ENCODE measurements at places on chromosomes 4 and X.

- no peaks in the 10 kb centered on the region for H3K36me3 ChIP-seq
Observed at GRCh38 chrX:793216-793770, 162.7 kb downstream of the SHOX start.

GRCh38 chrX:66015152-66015831 lies 24.6 kb downstream of the VSIG4 start:
- no peaks in the 10 kb centered on the region for H3K27me3 ChIP-seq
- H3K36me3 ChIP-seq = no peaks in the 10 kb centered on the region
- no peak overlapping the region for H3K4me3 ChIP-seq
- peak; percentile 54 for DNase-seq
- H3K4me1 ChIP-seq = no peaks in the 10 kb centered on the region
- no peak overlapping the region for H3K27ac ChIP-seq

DNA sequence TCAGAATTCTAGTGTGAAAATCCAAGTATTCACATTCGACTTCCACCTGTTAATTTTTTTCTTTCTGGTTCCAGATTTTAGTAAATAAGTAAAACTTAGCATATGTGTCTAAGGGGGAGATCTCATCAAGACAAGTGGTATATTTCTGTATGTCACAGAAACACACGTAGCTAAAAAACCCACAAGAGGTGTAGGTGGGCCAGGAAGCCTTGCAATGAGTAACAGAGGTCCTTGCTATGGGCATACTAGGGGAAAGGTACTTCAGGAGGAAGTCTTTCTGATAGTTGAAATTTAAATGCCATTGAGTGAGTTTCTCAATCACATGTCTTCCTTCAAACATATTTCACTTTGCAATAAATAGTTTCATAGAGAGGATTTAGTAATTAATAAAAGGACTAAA lies 315.8 kb downstream of the MID1IP1 start:
- no peak for DNase-seq
- H3K27me3 ChIP-seq = no peaks in the 10 kb centered on the region
- no peaks in the 10 kb centered on the region for H3K4me1 ChIP-seq
- H3K27ac ChIP-seq = no peak overlapping the region

DNA sequence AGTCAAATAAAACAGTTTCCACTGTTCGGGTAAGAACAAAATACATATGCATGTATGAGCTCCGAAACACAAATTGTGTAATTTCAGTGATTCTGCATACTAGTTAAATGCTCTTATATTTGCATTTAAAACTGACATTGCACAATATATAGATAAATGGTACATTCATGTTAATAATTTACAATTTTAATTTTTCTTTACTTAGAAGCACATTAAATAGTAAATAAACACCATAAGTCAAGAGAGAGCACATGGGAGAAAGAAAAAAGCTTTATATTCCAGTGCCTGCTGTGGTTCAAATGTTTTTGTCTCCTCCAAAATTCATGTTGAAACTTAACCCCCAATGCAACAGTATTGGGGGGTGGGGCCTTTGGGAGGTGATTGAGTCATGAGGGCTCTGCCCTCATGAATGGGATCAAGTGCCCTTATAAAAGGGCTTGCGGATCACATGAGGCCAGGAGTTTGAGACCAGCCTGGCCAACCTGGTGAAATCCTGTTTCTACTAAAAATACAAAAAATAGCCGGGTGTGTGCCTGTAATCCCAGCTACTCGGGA lies 322.9 kb downstream of the BCOR start:
- no peaks in the 10 kb centered on the region for H3K4me1 ChIP-seq
- DNase-seq = no peak
- H3K27ac ChIP-seq = no peak overlapping the region
- no peak overlapping the region for H3K4me3 ChIP-seq
- no peaks in the 10 kb centered on the region for H3K36me3 ChIP-seq

- H3K36me3 ChIP-seq = no peaks in the 10 kb centered on the region
- peak; percentile 81 for DNase-seq
- no peaks in the 10 kb centered on the region for H3K27me3 ChIP-seq
- no peak within 1 kb of the TSS for H3K27ac ChIP-seq
- H3K4me3 ChIP-seq = peak within 1 kb of the TSS; percentile 61
Observed at GRCh38 chr4:174522183-174523024, at the start of gene HPGD. Gene HPGD (minus strand): TSS chr4:174522488. CDS start chr4:174522451, 37 bp downstream.

DNA sequence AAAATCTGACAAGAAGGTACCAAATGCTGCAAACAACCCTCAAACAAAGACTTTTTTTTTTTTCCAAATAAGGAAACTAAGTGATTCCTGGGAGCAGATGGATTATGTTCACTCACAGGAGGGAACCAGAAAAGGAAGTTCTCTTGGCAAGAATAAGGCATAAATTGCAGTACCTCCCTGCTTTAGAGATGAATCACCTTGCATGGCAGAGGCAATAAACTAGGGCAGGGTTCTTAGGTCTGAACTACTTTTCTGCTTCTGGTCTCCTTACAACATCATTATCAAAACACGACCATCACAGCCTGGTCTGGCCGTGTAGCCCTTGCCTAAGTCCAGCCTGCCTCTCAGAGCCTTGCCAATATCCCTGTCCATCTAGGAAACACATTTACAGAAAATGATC lies 6.3 kb downstream of the TMEM31 start:
- no peak overlapping the region for H3K27ac ChIP-seq
- H3K27me3 ChIP-seq = no peaks in the 10 kb centered on the region
- no peak overlapping the region for H3K4me3 ChIP-seq

GRCh38 chrX:43586830-43587229 lies 69.3 kb upstream of the MAOA start:
- no peaks in the 10 kb centered on the region for H3K36me3 ChIP-seq
- H3K27ac ChIP-seq = no peak overlapping the region
- no peaks in the 10 kb centered on the region for H3K27me3 ChIP-seq
- no peaks in the 10 kb centered on the region for H3K4me1 ChIP-seq

DNA sequence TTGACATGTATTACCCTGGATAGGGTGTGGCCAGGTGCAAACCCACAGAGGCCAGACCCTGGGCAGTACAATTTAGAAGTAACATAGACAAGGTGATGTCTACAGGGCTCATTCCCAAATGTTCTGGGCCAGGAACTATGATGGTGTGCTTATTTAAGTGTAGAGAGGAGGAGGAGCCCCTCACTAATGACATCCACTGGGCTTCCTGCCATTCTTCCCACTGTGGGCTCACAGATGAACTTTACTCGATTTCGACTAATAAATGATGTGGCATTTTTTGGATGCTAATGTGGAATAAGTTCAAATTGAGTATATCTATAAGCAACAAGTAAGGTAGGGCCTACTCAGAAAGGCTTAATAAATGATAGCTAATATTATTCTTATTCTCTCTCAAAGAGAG lies 280.9 kb upstream of the BOD1L1 start:
- no peak for DNase-seq
- H3K4me3 ChIP-seq = no peak overlapping the region
- no peaks in the 10 kb centered on the region for H3K27me3 ChIP-seq

DNA sequence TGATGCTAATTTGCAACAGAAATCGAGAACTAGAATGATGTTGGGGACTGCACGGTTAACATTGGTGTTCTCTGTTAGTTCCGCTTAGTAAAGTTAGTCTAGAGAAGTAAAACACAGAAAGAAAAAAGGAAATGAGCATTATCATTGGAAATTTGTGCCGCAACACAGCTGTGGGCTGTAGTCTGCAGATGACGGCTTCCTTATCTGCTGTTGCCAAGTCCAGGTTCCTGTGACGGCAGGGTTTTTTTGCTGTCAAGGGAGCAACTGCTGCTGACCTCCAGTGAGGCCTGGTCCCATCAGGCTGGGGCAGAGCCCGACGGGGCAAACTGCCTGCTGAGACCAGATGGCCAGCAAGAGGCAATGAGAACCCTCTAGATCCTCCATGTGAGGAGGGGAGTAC lies 38.9 kb upstream of the PHEX start:
- no peaks in the 10 kb centered on the region for H3K27me3 ChIP-seq
- H3K27ac ChIP-seq = no peak overlapping the region
- H3K4me3 ChIP-seq = no peak overlapping the region
- H3K4me1 ChIP-seq = no peaks in the 10 kb centered on the region

DNA sequence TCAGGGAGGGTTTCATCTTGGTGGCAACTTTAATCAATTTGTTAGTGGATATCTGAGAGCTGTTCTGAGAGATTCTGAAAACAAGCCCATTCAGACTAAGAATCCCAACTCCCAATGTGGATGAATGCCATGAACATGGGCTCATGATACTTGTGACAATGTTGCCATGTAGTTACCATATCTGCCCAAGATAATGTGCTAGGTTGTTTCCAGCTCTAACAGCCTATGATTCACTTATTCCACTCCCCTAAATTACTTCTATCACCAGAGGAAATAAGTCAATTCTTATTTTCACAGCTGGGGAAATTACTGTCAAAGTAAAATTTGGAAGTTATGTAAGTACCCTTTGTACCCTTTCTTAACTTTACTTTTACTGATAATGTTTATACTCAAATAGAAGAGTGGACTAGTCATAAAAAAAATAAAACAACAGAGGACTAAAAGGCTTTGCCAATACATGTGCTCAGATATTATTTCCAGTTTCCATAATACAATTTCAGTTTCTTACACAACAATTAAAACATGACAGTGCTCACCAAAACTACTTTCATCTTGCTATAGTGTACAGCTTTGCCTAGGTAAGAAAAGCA lies 1101.7 kb upstream of the INTU start:
- no peak overlapping the region for H3K4me3 ChIP-seq
- no peak overlapping the region for H3K27ac ChIP-seq
- no peaks in the 10 kb centered on the region for H3K27me3 ChIP-seq

DNA sequence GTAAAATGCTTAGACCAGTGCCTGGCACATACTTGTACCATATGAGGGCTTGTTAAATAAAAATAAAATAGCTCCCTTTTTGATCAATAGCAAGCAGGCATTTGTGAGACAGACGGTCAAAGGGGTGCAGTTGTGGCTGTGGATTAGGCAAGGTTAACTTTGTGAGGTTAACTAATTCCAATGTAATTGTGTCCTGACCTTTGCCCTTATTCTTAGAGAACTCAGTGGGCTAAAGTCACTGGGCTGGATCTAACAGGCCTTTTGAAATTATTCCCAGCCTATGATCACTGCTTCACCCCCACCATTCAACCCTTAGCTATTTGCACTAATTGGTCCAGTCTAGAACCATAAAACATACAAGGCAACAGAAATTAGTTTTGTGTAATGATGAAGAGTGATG lies 166.4 kb downstream of the MID1 start:
- no peak for DNase-seq
- no peak overlapping the region for H3K4me3 ChIP-seq
- H3K27me3 ChIP-seq = no peaks in the 10 kb centered on the region
- H3K4me1 ChIP-seq = no peaks in the 10 kb centered on the region
- no peak overlapping the region for H3K27ac ChIP-seq

- no peak for DNase-seq
- no peaks in the 10 kb centered on the region for H3K36me3 ChIP-seq
- H3K27ac ChIP-seq = no peak overlapping the region
- H3K27me3 ChIP-seq = no peaks in the 10 kb centered on the region
- H3K4me1 ChIP-seq = no peaks in the 10 kb centered on the region
Observed at GRCh38 chr4:169045862-169046584, 36.0 kb upstream of the CBR4 start.

DNA sequence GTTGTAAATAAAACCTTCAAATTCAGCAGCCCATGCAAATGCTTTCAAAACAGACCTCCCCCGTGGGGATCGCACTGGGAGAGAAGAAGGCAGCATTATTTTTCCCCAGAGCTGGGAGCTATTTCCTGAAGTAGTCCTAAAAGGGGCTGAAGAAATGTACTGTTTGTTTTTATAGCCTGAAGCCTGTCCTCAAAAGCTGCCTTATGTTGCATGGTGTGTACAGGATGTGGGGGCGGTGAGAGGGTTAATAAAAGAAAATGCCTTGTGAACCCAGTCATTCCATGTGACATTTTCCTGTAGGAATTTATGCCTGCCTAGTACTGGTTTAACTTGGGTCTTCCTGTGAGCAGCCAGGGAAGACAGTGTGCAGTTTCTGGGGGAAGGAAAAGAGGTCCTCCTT lies 144.1 kb downstream of the SOWAHB start:
- H3K36me3 ChIP-seq = peaks cover 6% of the 10 kb centered on the region
- DNase-seq = no peak
- no peaks in the 10 kb centered on the region for H3K27me3 ChIP-seq
- peaks cover 4% of the 10 kb centered on the region for H3K4me1 ChIP-seq

DNA sequence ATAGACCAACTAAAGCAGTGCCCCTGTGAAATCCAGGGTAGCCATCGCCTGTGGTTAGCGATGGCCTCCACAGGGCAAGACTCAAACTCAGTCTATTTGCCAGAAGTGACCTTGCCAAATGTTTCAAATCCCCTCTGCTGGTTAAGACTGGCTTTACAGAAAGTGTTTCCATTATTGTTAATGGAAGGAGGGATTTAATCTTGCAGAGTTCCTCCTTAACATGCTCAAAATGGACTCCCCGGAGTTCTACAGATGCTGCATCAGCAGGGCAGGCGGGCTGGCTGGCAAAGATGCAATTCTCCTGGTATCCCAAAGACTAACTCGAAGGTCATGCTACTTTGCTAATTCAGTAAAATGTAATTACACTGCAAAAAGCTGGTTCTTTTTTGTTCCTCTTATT lies 313.0 kb upstream of the SLC7A11 start:
- H3K27ac ChIP-seq = no peak overlapping the region
- no peaks in the 10 kb centered on the region for H3K27me3 ChIP-seq
- no peaks in the 10 kb centered on the region for H3K36me3 ChIP-seq
- no peak overlapping the region for H3K4me3 ChIP-seq
- peaks cover 2% of the 10 kb centered on the region for H3K4me1 ChIP-seq
- no peak for DNase-seq

GRCh38 chr4:33058998-33059397 lies 2338.8 kb downstream of the PCDH7 start:
- no peaks in the 10 kb centered on the region for H3K27me3 ChIP-seq
- no peak overlapping the region for H3K4me3 ChIP-seq
- H3K27ac ChIP-seq = no peak overlapping the region
- no peaks in the 10 kb centered on the region for H3K4me1 ChIP-seq
- no peak for DNase-seq

DNA sequence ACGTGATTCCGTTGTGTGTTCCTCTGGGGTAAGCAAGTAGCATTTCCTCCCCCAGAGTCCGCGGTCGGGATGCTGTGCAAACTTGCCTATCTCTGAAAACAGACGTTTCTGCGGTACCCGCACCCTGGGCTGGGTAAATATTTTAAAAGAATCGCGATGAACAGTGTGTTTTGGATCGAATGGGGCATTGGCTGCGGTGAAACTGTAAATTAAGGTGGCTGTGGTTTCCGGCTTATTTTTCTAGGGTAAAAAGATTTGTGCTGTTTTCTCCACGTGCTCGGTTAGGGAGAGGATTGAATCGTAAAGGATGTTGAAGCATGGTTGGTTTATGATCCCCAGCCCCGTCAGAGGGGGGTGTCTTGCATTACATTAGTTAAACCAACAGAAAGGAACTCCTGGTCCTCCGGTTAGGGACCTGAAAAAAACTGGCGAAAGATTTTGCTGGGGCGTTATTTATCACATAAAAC lies 1.2 kb downstream of the HHIP start:
- H3K36me3 ChIP-seq = no peaks in the 10 kb centered on the region
- H3K27me3 ChIP-seq = no peaks in the 10 kb centered on the region
- no peak overlapping the region for H3K27ac ChIP-seq

GRCh38 chr4:6381571-6382123 lies 90.8 kb downstream of the PPP2R2C start:
- H3K36me3 ChIP-seq = no peaks in the 10 kb centered on the region
- peak; percentile 27 for DNase-seq
- no peaks in the 10 kb centered on the region for H3K27me3 ChIP-seq
